ENCODE measurements at places on chromosomes 4 and X.

DNA sequence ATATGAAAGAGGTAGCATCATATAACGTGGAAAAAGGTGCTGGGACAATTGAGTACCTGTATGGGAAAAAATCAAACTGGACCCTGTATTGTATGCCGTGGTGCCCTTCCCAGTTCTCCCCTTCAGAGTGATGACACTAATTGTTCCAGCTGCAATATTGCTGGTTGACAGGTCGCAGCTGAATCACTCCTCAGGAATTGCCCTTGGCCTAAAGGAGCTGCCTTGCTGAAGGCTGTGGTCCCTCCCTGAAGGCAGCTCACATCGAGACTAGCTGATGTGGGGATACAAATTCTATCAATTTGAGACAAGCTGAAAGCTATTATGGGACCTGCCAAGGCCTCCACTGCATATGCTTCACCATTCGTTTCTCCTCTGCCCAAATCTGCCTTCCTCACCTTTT lies 39.3 kb upstream of the CXCL8 start:
- DNase-seq: no peak

GRCh38 chrX:25968920-25969319 lies 169.2 kb upstream of the MAGEB18 start:
- no peak for DNase-seq

DNA sequence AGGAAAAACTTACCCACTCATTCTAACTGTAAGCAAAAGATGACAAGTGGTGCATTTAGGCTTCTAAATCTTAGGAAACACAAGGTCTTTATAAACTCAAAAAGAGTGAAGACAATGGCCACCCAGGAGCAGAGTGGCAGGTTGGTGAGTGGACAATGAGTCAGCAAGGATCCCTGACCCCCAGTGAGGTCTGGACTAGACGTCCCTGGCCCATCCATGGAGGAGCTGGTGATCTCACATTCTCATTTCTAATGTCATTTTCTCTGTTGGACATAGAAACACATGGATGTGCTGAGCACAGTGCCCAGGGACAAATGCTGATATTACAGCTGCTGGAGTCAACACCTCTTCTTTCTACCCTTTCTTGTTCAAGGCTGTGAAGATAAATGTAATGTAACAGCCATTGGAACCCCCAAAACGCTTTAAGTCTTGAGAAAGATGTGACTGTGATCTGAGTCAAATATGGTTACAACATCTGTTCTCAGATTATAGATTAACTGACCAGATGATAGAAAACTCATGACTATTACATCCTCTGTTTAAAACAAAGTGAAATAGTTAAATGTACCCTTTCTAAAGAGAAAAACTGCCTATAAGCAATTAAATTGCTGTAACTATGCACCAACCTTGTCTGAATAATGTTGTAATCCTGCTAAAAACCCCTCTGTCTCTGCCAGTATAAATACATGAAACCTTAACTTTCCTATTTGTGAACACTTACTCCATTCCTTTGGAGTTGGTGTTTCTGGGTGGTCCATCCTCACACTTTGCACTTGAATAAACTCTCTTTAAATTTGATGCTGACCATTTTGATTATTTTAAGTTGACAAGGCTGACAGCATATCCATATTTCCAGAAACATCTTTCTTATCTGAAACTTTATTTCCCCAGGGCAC lies 92.7 kb downstream of the USP46 start:
- no peak for DNase-seq

DNA sequence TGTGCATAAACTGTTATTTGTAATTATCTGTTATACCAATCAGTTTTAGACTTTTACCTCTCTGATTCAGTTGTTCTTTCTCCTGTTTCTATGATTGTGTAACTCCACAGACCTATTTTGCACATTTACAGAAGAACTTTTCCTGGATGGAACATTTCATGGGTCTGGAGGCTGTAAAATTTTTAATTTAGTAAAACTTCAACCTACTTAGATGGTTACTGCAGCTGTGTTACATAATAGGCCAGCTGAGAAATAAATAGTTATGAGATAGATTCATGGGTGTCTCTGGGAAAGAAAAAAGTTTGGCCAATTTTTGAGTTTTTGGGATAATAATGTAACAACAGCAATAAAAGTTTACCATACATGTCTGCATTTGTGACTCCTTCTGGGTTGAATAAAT lies 253.5 kb downstream of the ARHGAP24 start:
- DNase-seq: no peak

DNA sequence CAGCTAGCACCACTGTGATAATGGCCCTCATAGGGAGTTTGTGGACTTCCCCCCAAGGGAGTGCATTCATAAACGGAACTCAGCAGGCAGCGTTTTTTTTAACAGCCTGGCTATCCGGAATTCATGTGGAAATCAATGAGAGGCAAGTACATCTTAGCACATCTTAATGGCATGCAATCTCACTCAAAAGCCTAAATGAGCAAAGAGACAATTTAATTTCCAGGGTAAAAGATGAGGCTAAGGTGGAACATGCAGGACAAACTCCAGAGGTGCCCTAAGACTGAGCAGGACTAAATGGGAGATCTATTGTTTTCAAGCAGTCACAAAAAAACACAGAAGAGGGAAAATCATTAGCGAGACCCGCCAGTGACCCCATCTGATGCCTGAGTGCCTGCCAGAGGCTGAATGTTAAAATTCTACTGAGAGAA lies 243.5 kb upstream of the KCNIP4 start:
- DNase-seq: no peak

Data from stimulated activated CD8-positive, alpha-beta memory T cell treated with anti-CD3 and anti-CD28 coated beads, Interleukin-15, amount 100 ng/mL, for 4 hours (primary cell).